IMR-90 (cell line): ENCODE measurements at places on chromosomes 13 and 19.

DNA sequence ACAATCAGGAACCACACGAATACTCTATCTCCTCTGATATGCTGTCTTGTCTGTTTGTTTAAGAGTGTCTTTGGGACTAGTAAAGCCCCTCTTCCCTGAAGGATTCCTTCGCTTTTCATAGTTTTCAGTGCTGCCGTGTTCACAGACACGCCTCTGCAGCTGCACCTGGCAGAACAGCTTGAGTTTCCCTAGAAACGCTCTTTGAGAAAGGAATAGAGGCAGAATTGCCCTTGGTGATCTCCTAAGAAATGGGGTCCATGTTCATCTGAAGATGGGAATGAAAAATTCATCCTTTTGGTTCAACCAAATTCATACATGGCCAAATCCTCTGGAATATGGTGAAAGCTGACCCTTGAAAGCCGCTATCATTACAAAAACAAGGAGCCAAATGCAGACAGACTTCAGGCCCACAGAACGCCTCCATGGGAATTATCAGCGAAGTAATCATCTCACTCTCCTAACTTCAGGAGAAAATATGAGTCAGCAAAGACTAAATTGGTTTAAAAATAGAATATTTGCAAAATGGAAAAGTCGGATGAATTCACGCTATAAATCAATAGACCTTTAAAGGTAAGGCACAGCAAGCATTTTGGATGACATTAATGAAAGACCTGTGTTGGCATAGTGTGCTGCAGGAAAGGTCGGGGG, 5.5 kb downstream of the SACS start:
- DNase-seq: peak; percentile 65
- peak overlapping the region; percentile 67 for H3K27ac ChIP-seq
- no peaks in the 10 kb centered on the region for H3K27me3 ChIP-seq

DNA sequence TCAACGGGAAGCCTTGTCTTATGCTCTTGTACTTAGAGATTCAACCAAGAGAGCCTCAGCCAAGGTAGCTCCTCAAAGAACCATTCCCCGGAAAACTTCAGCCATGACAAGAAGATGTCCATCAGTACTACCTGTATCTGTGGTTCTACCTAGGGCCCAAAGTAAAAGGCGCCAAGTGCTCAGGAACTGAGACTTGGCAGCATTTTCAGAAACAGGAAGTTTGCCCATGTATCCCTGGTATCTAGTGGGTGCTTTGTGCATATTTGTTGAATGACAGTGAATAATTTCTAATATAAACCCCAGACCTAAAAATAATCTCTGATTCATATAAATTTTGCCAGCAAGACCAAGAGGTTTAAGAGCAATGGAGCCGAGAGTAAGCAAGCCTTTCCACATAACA, 7.2 kb downstream of the FAM216B start:
- no peak overlapping the region for H3K27ac ChIP-seq
- DNase-seq: no peak
- H3K27me3 ChIP-seq: no peaks in the 10 kb centered on the region
- H3K4me1 ChIP-seq: no peaks in the 10 kb centered on the region

- no peaks in the 10 kb centered on the region; the same call in 1 of the 2 replicates for H3K27me3 ChIP-seq
- DNase-seq: peak; percentile 56
- H3K4me1 ChIP-seq: no peaks in the 10 kb centered on the region
- no peak overlapping the region for H3K4me3 ChIP-seq
Observed at GRCh38 chr19:41456342-41456918, 13.5 kb downstream of the ERICH4 start.

GRCh38 chr13:48492470-48493065, 40.3 kb downstream of the RCBTB2 start:
- H3K4me1 ChIP-seq: no peaks in the 10 kb centered on the region
- DNase-seq: peak; percentile 18
- no peak overlapping the region for H3K27ac ChIP-seq

DNA sequence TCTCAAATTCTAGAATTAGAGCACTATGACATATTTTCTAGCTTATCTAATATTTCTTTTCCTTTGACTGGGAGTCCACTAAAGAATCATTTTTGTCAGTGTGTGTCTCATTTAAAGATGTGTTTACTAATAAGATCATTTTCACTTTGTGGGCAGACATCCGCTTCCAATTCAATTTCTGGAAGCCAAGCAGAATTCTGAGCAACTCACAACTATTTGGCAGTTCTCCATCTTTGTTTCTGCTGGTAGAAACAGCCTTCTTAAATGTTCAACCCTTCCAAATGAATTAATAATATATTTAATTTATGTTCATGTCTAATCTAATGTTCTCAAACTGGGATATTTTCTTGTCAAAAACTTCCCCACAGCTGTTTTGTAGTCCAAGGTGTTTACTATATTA, 411.8 kb downstream of the KCTD12 start:
- no peak for DNase-seq
- H3K4me1 ChIP-seq: peaks cover 1% of the 10 kb centered on the region; the same call in 1 of the 2 replicates
- no peaks in the 10 kb centered on the region for H3K36me3 ChIP-seq
- peaks cover 12% of the 10 kb centered on the region for H3K27me3 ChIP-seq

- H3K27ac ChIP-seq: no peak overlapping the region
Observed at GRCh38 chr13:98626298-98626935, 49.5 kb upstream of the STK24 start.
